DMS53 (cell line): ENCODE measurements at places on chromosomes 13 and 19.

DNA sequence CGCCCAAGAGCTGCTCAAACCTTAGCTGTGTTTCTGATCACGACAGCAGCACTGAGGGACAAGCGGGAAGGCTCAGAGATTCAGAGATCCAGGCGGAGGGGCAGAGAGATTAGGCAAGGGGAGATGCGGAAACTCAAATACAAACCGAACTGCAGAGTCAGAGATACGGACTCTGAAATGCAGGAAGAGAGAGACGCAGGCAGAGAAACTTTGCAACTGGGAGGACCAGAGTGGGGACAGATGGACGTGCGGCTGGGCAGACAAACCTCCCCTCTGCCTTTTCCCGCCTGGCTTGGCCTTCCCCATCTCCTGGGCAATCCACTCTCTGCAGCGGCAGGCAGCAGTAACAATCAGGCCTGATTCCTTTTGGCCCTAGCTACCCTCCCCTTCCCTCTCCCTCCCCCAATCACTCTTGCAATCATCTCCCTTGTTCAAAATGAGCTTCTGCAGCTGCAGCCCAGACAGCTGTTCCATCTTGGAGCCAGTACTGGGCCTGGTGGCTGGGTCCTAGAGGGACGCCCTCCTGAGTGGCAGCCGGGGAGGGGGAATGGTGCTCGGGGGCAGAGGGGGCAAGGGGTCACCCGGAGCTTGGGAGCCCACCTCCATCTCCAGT is 29.7 kb downstream of the OLFM2 start:
- DNase-seq: no peak

- no peak for DNase-seq
Measured at GRCh38 chr13:98505217-98505616, 71.7 kb downstream of the STK24 start.

DNA sequence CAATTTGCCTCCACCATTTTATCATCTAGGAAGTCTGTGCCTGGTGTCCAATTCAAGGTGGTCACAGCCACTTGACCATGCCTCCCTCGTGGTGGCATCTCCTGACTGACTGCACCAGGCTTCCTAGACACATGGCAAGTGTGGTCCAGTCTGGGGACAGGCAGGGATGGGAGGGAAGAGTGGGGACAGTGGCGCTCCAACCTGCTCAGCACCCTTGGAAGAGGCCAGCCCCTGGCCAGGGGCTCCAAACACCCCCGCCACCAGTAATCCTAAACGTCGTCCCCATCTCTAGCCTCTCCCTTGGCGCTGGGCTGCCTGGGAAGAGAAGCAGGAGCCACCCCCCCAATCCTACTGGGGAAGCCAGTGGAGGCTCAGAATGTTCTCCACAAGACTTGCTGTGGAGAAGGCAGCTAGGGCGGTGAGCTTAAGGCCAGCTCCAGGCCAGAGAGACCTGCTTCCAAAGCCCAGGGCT is 2.7 kb downstream of the RPL36 start:
- DNase-seq: peak; percentile 34

DNA sequence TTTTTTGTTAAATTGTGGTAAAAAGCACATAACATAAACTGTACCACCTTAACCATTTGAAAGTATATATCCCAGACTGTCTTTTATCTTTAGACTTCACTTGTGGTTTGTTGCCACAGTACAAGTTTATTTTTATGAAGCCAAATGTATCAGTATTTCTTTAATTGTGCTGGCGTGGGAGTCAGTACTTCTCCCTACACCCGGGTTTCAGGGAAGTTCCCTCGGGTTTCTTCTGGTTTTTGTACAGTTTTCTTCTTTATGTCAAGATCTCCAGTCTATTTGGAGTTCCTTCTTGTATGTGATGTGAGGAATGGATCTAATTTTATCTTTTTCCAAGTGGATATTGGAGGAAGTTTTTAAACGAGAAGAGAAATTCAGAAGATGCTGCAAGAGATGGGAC is 20.5 kb downstream of the CCDC8 start:
- DNase-seq: no peak

GRCh38 chr13:103731959-103732358 is 665.7 kb upstream of the SLC10A2 start:
- DNase-seq: no peak

- DNase-seq: no peak
Measured at GRCh38 chr19:55149078-55150003, at the start of gene TNNT1. Gene TNNT1 (minus strand): TSS chr19:55149206. CDS start chr19:55147157, 2,049 bp downstream.

- DNase-seq: peak; percentile 57
Measured at GRCh38 chr19:4567584-4568071, 8.1 kb upstream of the SEMA6B start.

DNA sequence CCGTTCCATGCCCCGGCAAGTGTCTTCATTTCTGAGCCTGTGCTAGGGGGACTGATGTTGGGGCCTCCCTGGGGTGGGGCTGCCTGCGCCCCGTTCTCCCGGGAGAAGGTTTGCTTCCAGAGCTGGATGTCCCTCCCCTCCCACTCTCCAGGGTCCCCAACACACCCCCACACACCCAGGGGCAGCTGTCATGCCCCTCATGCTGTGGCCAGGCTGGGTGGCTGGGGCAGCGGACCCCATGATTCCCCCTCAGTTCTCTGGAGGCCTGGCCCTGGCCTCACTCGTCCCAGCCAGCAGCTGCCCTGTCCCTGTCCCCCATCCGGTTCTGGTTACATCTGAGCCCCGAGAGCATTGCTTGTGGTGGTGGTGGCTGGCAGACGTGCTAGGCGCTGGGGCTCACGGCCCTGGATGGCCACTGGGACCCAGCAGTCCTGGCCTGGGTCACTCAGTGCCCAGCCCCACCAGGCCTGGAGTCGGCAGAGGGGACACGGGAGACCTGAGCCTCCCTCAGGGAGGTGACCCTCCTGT is 184.8 kb downstream of the KDM4B start:
- DNase-seq: no peak

GRCh38 chr19:38547421-38547820 is 70.3 kb downstream of the MAP4K1 start:
- no peak for DNase-seq

- no peak for DNase-seq
Measured at GRCh38 chr19:1553415-1553814, 14.7 kb downstream of the MEX3D start.

GRCh38 chr13:81872581-81872980 is 1531.7 kb upstream of the SPRY2 start:
- DNase-seq: peak; percentile 44

DNA sequence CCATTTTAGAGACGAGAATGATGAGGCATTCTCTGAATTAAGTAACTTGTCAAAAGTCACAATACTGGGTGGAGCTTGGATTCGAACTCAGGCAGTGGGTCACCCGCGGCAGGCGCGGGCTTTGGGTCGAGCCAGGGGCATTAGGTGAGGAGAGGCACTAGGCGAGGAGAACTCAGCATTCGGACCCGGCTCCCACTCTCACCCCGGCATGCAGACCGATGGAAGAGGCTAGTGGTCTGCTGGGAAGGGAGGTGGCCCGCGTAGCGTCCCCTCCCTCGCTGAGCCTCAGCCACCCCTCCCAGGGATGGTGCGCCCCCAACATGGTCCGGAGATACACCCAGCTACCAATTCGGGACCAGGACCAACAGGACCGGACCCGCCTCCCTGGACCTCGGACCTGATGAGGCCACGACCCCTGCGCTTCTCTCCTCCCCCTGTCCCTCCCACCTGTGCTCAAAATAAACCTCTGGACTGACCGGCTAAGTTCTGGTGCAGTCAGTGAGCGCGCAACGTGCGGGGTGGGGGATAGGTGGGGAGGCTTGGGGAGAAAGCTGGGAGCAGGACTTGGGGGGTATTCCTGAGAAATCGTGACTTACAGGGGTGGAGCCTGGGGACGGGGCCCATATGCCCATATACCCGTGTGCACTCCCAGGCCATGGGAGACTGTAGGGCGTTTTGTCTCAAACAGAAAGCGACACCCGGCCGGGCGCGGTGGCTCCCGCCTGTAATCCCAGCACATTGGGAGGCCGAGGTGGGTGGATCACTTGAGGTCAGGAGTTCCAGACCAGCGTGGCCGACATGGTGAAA is 1.3 kb upstream of the SNAPC2 start:
- peak; percentile 51 for DNase-seq

GRCh38 chr19:4566402-4567051 is 7.0 kb upstream of the SEMA6B start:
- peak; percentile 76 for DNase-seq

- no peak for DNase-seq
Measured at GRCh38 chr19:29216021-29216420, 3.1 kb upstream of the UQCRFS1 start.

- DNase-seq: no peak
Measured at GRCh38 chr19:49946415-49946814, 14.6 kb downstream of the SIGLEC11 start.

- no peak for DNase-seq
Measured at GRCh38 chr13:59490651-59491050, 673.1 kb downstream of the DIAPH3 start.

GRCh38 chr13:90545070-90545840 is 802.2 kb upstream of the MIR17HG start:
- peak; percentile 80 for DNase-seq

DNA sequence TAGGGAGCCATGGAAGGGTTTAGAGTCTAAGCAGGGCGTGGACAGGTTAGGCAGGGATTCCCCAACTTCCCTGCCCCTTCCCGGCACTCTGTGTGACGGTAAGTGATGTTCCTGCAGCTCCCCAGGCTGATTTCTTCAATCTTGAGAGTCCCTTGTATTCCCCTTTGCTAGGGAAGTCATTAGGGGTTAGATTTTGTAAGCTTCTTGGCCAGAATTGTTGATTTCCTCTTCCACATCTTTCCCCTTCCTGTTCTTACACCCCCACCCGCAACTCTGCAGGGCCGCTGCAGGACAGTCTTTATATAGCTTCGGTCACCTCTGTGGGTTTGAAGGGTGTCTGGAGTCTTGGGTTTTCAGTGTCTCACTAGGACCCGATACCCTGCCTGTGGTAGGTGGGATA is 10.6 kb upstream of the ADGRE1 start:
- no peak for DNase-seq

DNA sequence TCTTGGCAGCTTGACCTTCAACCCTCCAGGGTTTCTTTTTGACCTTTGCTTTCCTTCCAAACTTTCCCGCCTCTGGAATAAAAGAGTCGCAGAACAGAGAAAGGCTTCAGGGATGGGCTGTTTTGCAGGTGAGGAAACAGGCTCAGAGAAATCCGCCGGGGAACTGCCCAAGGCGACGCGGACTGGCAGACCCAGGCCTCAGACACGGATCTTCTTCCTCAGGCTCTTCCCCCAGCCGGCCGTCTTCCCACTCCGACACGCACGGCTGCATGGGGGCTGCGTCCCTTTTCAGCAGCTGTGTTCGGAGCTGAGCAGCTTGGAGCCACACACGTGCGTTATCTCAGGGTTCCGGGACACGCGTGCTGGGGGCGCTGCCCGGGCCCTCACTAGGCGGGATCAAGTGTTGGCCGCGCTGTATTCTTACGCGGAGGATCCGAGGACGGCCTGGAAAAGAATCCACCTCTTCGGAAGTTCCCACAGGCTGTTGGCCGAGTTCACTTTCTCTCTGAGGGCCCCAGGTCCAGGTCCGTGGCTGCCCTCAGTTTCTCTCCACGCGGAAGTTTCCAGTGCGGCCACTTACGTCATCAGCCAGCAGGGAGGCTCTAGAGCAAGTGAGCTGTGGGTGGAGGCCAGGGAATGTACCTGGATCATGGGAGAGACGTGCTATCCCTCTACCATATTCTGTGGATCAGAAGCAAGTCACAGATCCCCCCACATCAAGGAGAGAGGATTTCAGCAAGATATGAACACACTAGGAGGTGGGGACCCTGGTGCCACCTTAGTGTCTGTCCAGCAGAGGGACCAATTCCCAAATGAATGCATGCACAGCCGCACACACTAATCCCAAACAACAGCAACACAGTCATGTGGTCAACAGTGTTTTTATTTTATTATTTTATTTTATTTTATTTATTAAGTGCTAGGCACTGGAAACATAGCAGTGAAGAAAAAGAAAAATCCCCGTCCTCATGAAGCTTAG is 100.4 kb downstream of the ING1 start:
- DNase-seq: no peak

- DNase-seq: no peak
Measured at GRCh38 chr13:31528758-31529157, 210.6 kb upstream of the RXFP2 start.

- peak; percentile 11 for DNase-seq
Measured at GRCh38 chr19:15015946-15016542, 33.2 kb upstream of the CASP14 start.

DNA sequence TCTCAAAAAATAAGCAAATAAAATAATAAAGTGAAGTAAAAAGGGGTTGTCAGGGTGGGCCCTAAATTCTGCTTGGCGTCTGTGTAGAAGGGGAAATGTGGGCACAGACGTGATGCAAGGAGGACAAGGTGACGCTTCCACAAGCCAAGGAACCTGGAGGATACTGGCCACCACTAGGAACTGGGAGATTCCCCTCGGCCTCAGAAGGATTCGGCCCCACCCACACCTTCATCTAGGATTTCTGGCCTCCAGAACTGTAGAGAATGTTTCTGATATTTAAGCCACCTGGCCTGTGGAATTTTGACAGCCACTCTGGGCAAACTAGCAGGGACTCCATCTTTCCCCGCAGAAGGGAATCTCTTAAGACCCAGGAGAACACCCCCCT is 1.1 kb downstream of the PLEKHJ1 start:
- DNase-seq: peak; percentile 51

- DNase-seq: no peak
Measured at GRCh38 chr19:14440049-14440448, 6.9 kb downstream of the PKN1 start.

DNA sequence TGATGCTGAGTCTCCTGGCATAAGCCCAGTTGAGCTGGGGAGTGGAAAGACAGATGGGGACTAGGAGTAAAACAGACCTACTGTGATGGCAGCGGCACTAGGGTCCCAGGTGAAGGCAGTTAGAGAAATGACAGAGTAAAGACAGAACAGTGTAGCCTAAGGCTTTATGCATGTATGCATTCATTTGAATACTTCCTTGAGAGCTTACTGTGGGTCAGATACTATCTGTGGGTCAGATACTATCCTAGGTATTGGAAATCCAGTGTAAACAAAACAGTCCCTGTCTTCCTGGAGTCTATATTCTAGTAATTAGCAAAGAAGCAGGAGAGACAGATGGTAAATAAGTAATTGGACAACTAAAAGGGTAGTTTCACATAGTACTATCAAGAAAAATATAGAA is 73.7 kb upstream of the LRCH1 start:
- no peak for DNase-seq

GRCh38 chr19:47156861-47157430 is 26.3 kb downstream of the SAE1 start:
- DNase-seq: no peak

DNA sequence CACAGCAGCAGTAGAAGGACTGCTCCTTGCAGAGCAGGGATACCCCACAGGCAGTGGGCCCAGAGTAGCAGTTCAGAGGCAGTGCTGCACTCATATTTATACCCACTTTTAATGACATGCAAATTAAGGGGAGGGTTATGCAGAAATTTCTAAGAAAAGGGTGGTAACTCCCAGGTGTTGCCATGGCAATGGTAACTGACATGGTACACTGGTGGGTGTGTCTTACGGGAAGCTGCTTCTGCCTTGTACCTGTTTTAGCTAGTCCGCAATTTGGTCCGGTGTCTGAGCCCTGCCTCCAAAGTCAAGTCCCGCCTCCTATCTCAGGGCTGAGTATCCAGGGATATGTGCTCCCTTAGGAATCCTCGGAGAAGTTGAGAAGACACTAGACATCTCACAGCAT is 79.2 kb upstream of the UQCRFS1 start:
- DNase-seq: no peak

- no peak for DNase-seq
Measured at GRCh38 chr19:49133621-49134454, 14.5 kb downstream of the PPFIA3 start.
